ENCODE measurements at places on chromosomes 3 and 15. TPM values are rescaled to one million over a fixed set of nuclear protein-coding genes. Genes with fewer than 3 reads are reported as not detected.

The BHLHE40 gene
- total RNA-seq = 20.6 TPM

The CADPS gene
- 0.40 TPM for total RNA-seq

The SLC12A8 gene
- total RNA-seq = 1.3 TPM

The SLC9A9 gene
- 9.5 TPM for total RNA-seq

The LRRC34 gene
- 3.4 TPM for total RNA-seq

Measured in aortic smooth muscle cell (primary cell).